ENCODE measurements at places on chromosomes 3 and 15.

GRCh38 chr3:9875448-9875847 is 4.6 kb downstream of the CIDEC start:
- no peak for DNase-seq

DNA sequence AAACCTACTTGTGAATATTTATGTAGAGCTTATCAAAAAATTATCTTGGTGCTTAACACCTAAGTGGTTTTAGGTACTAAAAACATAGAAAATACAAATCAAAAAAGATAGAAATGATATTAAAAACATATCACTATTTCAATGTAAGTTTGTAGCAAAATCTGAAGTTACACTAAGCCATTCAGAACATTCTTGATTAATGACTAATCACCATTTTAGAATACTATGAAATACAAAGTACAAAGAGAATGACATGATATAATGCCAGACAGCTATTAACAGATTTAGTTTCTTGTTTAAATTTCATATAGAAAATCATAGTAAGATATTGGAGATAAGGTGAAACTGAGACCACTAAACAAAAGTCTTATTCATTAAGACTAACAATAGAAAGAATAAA is 169.7 kb upstream of the AGTR1 start:
- no peak for DNase-seq

- DNase-seq, result no peak
These were observed 52.0 kb upstream of the LRIG1 start for GRCh38 chr3:66552846-66553245.

DNA sequence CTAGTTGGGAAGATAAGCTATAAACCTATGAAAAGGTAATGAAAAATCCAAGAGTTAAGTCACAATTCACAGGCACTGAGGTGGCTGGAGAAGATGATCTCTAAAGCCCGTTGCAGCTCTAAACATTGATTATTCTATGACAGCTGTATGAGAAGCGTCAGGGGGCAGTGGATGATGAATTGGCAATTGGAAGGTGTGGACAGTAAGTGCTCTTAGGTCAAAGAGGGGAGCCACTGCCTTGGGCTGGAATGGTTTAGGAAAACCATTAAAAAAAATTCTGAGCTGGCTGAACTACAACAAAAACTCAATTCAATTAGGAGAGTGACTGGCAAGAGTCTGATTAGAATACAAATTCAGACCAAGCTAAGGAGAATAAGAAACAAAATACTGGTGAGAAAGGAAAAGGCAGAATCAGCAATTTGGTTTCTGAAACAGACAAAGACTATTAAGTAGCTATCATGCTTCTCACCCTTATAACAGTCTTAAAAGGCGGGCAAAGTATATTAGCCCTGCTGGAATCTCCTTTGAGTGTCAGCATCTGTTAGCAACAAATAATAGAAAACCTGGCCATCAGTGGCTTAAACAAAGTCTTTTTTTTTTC is 8.8 kb upstream of the NMD3 start:
- DNase-seq, result no peak

GRCh38 chr3:71492974-71493771 is 90.4 kb downstream of the FOXP1 start:
- DNase-seq, result no peak

- peak; percentile 32 for DNase-seq
These were observed 33.6 kb downstream of the MORF4L1 start for GRCh38 chr15:78906316-78906620.

- no peak for DNase-seq
These were observed 64.8 kb upstream of the THSD4 start for GRCh38 chr15:71050461-71050860.

DNA sequence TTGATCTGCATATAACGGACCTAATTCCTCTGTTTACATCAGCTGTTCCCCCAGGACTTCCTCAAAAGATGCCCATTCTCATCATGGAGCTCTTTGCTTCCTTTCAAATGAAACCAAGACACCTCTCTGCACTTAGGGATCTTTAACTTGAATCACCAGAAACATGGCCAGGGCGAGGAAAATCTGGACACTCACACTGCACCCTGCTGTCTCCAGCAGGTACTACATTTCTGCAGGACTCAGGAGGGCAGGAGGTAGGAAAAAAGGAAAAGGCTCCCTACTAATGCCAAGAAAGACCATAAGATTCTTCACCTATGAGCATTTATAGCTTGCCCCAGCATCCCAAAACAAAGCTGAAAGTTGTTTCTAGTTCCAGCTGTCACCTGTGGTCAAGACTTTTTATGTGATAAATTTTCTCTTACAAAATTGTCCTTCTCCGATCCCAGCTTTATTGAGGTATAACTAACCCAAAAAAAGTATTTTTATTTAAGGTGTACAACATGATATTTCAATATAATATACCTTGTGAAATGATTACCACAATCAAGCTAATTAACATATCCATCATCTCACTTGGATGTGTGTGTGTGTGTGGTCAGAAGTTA is 87.3 kb upstream of the C15orf61 start:
- DNase-seq, result no peak

DNA sequence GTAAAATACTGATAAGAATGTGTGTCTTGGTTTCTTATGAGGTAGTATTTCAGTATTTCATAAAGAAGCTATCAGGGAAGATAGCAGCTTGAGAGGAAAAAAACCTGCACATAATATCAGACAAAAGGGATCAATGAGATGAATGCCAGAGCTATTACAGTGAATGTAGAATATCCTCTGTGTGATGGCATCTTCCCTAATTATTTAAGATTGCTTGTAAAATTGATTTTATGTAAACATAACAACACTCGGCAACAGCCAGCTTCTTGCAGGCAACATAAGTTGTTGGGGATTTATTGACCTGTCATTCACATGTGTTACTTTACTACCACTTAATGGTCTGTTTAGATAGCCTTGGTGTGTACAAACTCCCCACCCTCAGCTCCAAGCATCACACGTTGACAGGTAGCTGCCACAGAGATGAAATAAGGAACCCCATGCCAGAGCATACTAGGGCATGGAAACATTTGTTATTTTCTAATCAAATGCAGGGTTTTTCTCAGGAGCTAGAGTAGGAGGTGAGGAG is 49.2 kb upstream of the RARB start:
- DNase-seq, result no peak

GRCh38 chr3:12758025-12758781 is 856 bp downstream of the TMEM40 start:
- DNase-seq, result no peak

- DNase-seq, result no peak
These were observed 88.4 kb upstream of the ATP11B start for GRCh38 chr3:182704926-182705325.

DNA sequence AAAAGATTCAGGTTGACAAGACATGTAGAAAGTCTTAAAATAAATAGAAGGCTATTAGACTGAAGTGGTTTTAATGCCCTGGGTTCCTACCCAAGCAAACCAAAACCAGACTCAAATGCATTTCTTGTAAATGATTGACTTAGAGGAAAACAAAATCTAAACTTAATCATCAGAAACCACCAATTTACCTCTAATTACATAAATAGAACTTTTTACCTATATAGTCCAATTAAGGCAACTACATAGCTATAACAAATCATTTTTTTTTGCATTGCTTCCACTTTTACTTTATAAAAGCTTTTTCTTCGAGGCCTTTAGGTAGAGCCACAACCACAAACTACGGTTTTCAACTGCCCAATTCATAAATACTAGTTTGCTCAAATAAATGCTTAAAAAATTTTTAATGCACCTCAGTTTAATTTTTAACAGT is 231.3 kb upstream of the ARHGEF26 start:
- DNase-seq, result no peak

DNA sequence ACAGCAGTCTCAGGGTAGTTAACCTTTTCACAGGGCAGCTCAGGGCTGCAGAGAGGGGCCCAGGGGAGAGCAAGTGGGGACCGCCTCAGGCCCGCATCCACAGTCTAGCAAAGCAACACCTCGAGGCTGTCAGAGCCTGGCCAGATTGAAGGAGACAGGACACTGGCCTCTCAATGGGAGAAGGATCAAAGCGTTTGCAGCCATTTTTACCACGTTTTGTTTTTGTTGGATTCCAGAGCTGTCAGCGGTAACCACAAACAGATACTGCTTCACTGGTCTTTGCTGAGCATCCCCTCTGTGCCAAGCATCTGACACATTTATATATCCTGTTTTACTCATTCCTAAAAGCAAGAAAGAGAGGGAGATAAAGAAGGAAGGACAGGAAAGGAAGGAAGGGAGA is 153.8 kb downstream of the SHQ1 start:
- DNase-seq, result no peak
